Stimulated activated CD8-positive, alpha-beta memory T cell treated with anti-CD3 and anti-CD28 coated beads, Interleukin-4, amount 100 ng/mL, for 4 hours (primary cell): ENCODE measurements at places on chromosomes 4 and X.

GRCh38 chr4:16995451-16995850, 97.0 kb upstream of the LDB2 start:
- no peak for DNase-seq

- no peak for DNase-seq
These were observed 41.8 kb downstream of the GPC4 start for GRCh38 chrX:133373386-133374079.

DNA sequence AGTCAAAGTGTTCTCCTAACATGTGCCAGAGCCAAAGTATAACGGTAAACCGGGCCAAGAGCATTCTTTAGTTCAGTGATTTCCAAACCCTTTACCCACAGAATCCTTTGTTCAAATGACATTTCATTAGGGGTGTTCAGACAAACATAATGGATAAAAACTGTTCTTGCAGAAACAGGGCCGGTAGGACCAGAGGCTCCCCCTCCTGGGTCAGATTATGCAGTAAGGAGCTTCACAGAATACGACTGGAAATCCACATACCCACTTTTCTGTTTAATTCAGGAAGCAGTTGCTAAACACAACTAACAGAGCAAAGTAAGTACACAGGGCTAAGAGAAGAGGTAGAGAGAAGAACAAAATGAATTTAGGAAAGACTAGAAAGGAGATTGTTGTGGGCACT, 46.6 kb upstream of the TMEM184C start:
- DNase-seq, result no peak

GRCh38 chr4:16686195-16686594, 212.2 kb downstream of the LDB2 start:
- DNase-seq, result no peak

- no peak for DNase-seq
These were observed 23.5 kb upstream of the USP26 start for GRCh38 chrX:133120406-133120805.

- no peak for DNase-seq
These were observed 135.5 kb downstream of the PALLD start for GRCh38 chr4:168632301-168632725.

DNA sequence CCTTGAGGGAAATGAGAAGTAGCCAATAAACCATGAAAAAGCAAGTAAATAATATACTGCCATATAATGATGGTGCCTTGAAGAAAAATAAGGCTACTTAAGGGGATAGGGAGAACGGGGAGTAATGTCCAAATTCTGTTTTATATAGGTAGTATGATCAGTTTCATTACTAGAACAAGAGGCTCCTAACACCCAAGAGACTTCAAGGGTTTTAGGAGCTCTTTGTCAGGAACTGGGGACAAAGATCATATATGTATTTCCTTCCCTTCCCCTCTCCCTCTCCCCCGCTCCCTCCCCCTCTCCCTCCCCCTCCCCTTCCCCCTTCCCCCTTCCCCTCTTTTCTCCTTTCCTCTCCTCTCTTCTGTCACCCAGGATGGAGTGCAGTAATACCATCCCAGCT, 127.3 kb downstream of the PTPN13 start:
- DNase-seq, result no peak

- no peak for DNase-seq
These were observed 709.8 kb upstream of the DIAPH2 start for GRCh38 chrX:95974890-95975289.

- no peak for DNase-seq
These were observed 13.3 kb downstream of the SGMS2 start for GRCh38 chr4:107837776-107838618.

DNA sequence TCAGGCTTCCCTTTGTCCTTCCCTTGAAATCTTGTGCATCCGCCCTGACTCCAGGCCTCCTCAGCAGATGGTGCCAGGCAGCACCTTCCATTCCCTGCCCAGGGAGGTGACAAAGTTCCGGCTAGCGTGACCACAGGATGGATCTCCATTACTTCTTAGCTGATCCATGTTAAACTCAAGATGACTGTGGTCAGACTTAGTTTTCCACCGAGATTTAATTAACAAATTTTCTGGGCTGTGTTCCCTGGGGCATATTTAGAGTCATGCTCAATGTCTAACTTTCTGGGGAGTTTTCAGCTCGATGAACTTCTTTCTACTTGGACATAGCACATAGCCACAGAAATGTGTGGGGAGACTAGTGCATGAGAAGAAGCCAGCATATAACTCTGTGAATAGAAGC, 215.1 kb upstream of the SFRP2 start:
- no peak for DNase-seq

DNA sequence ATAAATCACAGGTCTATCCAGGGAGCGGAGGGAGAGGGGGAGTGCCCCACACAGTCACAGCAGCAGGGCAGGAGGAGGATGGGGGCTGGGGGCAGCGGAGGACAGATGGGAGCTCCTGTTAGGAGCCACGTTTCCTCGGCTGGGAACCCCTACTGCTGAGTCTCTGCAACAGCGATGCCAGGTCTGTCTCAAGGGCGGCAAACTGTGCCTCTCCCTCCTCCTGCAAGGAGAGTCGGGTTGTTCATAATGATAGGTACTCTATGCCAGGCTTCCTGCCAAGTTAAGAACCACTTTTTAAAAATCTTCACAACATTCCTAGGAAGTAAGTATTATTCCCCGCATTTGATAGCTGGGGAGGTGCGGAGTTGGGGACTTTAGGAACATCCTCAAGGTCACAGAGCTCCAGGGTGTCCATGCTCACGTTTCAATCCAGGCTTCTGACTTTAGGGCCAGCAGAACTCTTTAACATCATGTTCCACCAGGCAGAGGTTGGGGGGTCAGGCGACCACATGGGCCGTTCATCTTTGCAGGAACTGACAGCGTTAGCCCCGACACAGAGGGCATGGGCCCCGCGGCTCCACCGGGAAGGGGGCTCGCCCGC, 98.3 kb upstream of the MAML3 start:
- no peak for DNase-seq

DNA sequence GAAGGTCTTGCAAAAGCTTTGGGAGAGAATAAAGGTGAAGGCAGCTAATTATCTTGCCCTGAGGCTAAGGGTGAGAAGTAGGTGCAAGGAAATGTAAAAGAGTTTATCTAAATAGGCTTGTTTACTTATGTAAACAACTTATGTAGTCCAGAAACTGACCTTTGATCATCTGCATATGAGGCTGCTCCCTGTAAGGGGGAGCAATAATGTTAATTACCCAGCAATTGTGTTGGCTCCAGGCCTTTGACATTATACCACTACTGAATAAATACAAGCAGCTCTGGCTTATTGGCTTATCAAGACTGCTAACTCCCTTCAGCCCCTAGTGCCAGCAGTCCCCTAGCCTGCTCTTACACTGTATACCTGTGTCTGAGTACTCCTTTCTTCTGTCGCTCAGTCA, 303.7 kb upstream of the GNPDA2 start:
- DNase-seq, result no peak

GRCh38 chrX:85907316-85907715, 140.0 kb downstream of the CHM start:
- DNase-seq, result no peak

DNA sequence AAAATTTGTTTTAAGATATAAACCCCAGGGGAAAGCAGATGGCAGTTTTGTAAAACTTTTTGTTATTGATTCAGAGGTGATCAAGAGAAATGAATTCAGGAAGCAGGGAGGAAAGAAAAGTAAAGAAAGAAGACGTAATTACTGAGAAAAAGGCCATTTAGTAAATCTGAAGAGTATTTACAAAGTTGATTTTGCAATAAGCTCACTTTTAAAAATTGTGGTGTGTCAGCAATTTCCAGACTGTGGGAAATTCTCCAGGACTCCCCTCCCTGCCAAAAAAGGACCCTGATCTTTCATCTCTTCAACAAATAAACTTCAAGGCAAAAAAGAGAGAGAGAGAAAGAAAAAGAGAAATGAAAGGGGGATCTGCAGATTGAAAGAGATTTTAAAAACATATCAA, 36.6 kb downstream of the PCYT1B start:
- DNase-seq, result no peak

- DNase-seq, result no peak
These were observed 1.8 kb downstream of the USP11 start for GRCh38 chrX:47234583-47234982.

- no peak for DNase-seq
These were observed 59.7 kb downstream of the HADH start for GRCh38 chr4:108049406-108049805.

DNA sequence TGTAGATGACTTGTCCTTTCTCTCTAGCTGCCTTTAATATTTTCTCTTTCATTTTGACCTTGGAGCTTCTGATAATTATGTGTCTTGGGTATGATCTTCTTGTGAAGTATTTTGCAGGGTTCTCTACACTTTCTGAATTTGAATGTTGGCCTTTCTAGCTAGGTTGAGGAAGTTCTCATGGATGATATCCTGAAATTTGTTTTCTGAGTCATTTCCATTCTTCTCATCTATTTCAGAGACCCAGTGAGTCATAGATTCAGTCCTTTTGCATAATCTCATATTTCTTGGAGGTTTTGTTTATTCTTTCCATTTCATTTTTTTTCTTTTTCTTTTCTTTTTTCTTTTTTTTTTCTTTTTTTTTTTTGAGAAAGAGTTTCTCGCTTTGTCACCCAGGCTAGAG, 585.7 kb upstream of the PABPC4L start:
- DNase-seq, result no peak

DNA sequence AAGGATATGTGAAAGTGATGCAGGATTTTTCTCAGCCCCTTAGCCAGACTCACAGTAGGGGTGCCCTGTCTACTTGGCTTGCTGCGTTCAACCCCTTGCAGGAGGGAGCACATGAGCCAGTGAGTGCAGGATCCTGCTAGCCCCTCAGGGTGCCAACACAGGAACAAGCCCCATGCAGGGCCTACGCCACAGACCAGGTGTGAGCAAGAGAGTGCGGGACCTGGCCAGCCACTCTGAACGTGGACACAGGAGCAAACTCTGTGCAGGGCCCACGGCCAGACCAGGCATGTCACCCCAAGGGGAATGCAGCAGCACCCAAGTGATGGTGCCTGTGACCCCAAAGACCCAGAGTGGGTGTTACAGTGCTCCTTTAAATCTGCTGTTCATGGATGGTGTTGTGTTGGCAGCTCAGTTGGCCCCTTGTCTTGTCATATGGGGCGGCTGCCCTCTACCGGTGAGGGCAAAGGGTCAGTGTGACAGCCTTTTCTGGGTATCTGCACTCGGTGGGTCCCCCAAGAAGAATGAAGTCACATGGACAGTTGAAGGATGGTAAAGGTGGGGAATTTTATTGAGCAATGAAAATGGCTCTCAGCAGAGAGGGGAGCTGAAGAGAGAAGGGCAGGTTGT, 188.4 kb upstream of the MAOA start:
- DNase-seq, result no peak

DNA sequence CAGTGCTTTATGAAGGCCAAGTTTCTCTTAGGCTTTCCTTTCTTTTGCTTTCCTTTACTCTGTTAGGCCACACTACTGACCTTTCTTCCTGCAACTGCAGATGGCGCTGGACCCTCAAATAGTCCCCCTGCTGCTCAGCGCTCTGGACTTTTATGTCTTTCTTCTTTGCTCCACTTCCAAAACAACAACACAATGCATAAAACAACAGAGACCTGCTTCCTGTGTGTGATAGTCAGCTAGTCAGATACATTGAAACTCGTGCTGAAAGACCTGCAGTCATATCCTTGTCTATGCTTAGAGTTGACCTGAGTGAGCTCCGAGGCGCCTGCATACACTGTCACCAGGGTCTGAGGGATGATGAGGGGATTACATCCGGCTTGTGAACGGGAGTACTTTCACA, 108.9 kb upstream of the TEX13D start:
- DNase-seq, result no peak

DNA sequence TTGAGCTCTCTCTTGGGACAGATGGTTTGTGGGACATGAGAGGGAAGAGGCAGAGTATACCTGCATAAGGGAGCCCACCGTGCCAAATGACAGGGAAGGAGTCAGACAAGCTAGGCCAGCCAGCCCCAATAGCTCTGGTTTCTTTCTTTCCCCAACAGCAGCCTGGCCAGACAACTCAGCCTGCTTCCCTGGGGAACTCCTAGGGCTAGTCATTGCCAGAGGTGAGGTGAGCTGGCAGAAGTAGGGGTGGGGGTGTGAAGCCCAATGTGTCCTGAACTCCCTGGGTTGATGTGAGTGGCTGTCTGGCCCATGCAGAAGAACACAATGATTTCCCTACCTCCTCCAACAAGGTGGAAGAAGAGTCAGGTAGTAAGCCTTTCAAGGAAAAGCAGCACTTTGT, 135.5 kb downstream of the AMMECR1 start:
- DNase-seq, result no peak

GRCh38 chr4:74559853-74560252, 114.9 kb downstream of the AREG start:
- DNase-seq, result no peak

GRCh38 chrX:80808881-80809411, 731 bp downstream of the BRWD3 start:
- DNase-seq, result no peak

DNA sequence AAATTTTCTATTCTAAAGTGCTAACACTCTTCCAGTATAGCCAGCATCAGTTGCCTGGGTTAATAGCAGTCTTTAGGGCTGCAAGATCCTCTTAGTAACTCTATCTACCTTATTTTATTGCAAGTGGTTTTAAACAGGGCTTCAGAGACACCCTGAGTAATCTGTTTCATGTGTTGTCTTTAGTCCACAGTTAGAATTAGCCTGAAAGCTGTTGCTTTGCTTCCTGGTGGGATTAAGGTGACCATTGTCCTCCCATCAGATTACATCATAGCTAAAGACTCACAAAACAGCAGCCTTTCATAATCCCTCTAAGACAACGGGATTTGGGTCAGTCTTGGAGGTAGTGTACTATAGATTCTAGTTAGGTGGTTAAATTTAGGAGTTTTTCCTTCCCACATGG, 7.5 kb downstream of the UCHL1 start:
- no peak for DNase-seq

DNA sequence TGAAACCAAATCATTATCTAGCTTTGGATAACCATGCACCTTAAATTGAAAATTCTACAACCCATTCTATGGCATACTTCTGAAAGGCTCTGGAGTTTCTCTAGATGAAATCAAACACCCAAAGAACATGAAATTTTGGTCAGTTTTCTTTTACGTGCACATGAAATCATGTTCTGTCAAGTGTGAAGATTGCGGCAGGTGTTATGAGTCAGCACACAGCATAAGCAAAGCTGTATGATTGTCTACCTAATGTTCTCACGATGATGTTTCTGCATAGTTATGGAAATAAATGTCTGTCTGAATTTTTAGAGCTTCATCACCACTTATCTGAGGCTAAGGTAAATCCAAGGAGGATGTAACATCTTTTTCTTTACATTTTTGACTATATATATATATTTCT, 495.3 kb downstream of the IL1RAPL1 start:
- DNase-seq, result no peak

DNA sequence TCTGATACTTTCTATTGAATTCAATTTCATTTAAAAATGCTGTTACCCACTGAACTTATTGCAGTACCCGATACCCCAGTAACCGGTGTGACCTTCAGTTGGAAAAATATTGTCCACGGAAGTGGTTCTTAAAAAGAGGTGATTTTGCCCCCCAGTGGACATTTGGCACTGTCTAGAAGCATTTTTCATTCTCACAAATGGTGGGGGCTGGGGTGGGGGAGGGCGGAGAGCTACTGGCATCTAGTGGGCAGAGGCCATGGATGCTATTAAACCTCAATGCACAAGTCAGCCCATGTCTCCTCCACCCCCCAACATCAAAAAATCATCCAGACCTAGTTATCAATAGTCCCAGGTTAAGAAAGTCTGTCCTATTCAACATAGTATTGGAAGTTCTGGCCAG, 19.6 kb upstream of the CHM start:
- DNase-seq, result no peak
